ENCODE measurements at places on chromosomes 12 and 14. TPM values are rescaled to one million over a fixed set of nuclear protein-coding genes. Genes with fewer than 3 reads are reported as not detected.

CCDC77 gene
- polyA plus RNA-seq, result 3.4 TPM

NDRG2 gene
- 32.7 TPM for polyA plus RNA-seq

SDR9C7 gene
- polyA plus RNA-seq, result not detected

ZFC3H1 gene
- 21.3 TPM for polyA plus RNA-seq

SIRT4 gene
- 2.2 TPM for polyA plus RNA-seq

KLRC2 gene
- 0.76 TPM for polyA plus RNA-seq

CLEC4E gene
- not detected for polyA plus RNA-seq

CEP170B gene
- 0.05 TPM for polyA plus RNA-seq

EPYC gene
- not detected for polyA plus RNA-seq

TMPRSS12 gene
- polyA plus RNA-seq, result not detected

PLXNC1 gene
- 2.9 TPM for polyA plus RNA-seq

CAND1 gene
- 58.7 TPM for polyA plus RNA-seq

ZNF605 gene
- 0.72 TPM for polyA plus RNA-seq

LRRK2 gene
- not detected for polyA plus RNA-seq

MUCL1 gene
- polyA plus RNA-seq, result not detected

CALM1 gene
- polyA plus RNA-seq, result 2,404 TPM

DHRS4L2 gene
- 21.2 TPM for polyA plus RNA-seq

KRT72 gene
- 0.12 TPM for polyA plus RNA-seq

PLCZ1 gene
- polyA plus RNA-seq, result not detected

SMCO2 gene
- not detected for polyA plus RNA-seq

FZD10 gene
- not detected for polyA plus RNA-seq

ART4 gene
- polyA plus RNA-seq, result not detected

ADIPOR2 gene
- polyA plus RNA-seq, result 3.2 TPM

All from naive thymus-derived CD8-positive, alpha-beta T cell (primary cell).